HuH-7 (cell line): ENCODE measurements at places on chromosomes 12 and 14.

DNA sequence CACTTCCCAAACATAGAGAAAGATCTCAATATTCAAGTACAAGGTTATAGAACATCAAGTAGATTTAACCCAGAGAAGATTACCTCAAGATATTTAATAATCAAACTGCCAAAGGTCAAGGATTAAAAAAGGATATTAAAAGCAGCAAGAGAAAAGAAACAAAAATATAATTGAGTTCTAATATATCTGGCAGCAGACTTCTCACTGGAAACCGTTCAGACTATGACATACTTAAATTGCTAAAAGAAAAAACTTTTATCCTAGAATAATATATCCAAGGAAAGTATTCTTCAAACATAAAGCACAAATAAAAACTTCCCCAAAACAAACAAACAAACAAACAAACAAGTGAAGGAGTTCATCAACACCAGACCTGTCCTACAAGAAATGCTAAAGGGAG lies 92.4 kb downstream of the FSCB start:
- DNase-seq, result no peak

GRCh38 chr14:34935488-34935887 lies 47.3 kb upstream of the SRP54 start:
- DNase-seq, result no peak

DNA sequence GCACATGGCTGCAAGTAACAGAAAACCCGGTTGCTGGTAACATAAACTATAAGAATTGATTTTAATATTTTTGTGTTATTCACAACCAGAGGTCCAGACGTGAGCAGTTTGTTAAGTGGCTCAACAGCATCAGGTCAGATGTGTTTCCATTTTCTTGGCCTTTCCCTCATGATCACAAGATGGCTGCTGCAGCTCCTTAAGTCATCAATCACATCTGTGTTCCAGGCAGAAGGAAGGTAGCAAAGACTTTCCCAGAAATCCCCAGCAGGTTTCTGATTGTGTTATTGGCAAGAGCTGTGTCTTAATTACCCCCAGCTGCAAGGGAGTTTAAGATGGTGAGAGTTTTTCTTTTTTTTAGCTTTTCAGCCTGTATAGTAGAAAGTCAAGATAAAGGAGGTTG lies 40.4 kb upstream of the MYL2 start:
- DNase-seq, result no peak

DNA sequence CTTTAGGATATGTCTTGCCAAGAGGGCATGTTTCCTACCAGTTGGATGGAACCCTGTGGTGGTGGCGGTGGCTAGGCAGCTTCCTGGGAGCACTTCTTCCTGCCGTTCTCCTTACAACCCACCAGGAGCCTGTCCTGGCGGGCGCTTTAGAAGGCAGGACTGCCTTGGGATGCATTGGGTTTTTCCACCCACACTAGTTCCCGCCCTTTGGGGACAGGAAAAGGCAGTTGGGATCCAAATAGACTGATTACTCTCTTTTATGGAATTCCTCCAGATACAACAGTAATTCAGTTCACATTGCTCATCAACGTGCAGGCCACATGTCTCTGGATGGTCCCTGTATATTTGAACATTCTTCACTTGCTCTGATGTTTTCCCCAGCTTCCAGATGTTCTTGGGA lies 305.7 kb upstream of the SSTR1 start:
- no peak for DNase-seq

DNA sequence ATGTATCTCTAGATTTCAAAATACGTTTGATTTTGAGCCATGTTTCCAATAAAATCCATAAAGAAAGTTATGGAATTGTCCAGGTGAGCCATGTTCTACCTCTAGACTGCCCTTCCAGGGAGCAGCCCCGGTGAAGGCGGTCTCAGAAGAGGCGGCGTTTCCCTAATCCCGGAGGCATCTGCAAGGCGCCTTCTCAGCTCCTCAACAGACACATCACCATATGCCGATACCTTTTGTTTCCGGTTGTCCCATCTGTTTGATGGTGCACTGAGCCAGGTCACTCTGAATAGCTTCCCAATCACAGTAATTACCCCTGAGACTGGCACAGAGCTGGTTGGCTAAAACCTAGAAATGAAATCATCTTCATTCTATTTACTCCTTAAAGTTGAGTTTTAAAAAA lies 305.5 kb upstream of the FKBP4 start:
- no peak for DNase-seq

DNA sequence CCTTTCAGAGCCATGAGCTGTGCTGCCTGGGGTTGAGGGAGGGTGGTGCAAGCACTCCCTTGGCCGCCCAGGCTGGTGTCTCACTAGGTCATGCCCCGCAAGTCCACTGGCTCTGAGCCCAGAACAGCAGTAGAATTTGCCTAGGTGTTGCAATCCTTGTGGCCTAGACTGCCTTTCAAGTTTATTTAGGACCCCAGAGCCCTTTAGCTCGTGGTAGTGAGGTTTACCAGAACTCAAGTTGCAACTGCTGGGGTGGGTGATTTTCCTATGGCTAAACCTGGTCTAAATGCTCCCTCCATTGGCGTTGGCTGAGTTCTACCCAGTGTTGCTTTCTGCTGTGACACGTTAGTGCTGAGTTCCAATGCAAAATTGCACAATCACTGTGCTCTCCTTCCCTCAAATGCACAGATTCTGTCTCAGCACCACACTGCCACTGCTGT lies 287.2 kb downstream of the BCAT1 start:
- DNase-seq, result peak; percentile 32

GRCh38 chr14:69694730-69695281 lies 72.1 kb upstream of the SRSF5 start:
- DNase-seq, result no peak

DNA sequence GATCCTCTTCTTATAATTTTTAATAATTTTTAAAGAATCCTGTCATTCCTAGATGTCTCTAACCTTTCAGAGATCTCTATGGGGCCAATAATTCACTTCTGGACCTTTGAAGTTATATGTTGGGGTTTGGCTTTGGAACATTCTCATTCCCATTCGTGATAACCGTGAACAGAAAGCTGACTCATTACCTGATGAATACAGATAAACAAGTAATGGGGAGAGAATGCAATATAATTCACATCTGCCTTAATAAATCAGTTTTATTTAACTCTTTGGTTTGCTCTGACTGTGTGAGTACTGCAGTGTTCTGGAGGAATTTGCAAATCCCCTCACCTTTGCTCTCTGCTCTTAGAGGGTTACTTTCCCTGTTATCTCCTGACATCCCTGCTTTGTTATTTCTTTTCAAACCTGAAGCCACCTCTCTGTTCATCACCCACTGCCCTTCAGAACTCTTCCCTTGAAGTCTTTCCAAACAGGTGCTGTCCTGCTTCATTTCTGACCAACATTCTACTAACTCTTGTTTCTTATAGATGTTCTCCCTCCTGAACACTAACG lies 79.6 kb upstream of the SLC38A2 start:
- DNase-seq, result no peak

- no peak for DNase-seq
Observed at GRCh38 chr12:123233505-123234308, 471 bp downstream of the MTRFR start.

- no peak for DNase-seq
Observed at GRCh38 chr14:89166633-89167032, 250.4 kb downstream of the FOXN3 start.

DNA sequence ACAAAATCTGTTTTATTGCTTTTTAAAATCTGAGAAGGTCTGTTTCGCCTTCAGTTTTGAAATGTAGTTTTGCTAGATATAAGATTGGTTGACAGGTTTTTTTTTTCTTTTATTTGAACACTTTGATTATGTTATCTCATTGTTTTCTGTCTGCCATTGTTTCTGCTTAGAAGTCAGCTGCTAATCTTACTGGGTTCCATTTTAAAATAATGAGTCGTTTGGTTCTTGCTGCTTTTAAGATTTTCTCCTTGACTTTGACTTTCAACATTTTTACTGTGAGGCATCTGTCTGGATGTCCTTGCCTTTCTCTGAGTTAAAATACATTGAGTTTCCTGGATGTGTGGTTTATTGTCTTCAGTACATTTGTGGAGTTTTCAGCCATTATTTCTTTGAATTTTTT lies 56.7 kb downstream of the ADIPOR2 start:
- DNase-seq, result no peak

- DNase-seq, result no peak
Observed at GRCh38 chr12:122389677-122390076, 32.8 kb downstream of the CLIP1 start.

DNA sequence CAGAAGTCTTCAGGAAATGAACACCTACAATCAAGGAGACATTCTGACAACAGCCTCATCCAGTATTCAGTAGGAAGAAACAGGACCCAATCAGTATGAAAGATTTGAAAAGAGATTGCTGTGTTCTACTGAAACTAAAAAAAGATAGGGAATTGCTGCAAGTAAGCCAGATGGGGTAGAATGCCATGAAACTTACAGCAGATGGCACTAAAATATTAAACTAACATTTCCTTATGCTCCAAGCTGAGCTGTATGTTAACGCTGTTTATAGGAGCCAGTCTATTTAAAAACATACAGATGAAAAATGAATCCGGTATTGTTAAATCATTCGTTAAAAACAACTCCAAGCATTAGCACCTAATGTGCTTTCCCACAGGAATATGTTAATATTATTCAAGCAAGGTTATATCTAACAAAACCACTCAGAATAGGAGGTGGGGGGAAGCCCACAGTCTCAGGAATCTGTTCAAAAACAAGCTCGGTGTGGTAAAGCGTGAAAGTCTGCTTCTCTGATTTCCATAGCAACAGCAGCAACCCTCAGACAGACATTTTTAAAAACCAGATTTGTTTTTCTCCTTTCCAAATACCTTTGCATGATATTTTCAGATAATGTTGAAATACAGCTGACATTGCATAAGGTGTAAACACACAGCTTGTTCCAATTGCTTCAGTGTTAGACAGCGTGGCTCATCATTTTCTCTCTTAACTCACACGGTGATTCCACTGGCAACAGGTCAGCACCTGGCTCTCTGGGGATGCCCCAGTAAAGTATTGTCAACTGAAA lies 131.4 kb upstream of the CCDC175 start:
- no peak for DNase-seq

DNA sequence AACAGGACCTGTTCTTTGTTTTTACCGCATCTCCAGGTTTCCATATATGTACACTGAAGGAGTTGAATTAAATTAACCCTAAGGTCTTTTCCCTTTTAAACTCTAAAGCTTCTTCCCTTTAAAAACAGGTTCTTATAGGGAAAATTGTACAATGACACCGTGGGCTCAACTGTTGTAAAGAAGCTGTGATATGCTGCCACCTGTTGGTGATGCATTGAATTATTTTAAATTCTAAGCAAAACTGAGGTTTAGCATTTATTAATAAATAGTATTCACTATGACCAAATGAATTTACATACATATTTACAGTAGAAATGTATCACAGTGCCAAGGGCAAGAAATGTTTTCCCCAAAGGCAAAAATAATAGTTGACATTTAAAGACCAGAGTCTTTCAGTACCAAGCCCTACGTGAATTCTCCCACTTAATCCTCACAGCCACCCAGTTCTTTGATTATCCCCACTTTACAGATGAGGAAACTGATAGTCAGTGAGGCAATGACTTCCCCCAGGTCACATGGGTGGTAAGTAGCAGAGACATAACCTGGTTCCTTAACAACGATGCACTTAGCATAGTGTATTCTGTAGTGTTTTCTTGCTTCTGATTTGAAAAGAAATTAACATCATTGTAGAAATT lies 35.7 kb upstream of the TMEM263 start:
- DNase-seq, result no peak

GRCh38 chr14:95774265-95775160 lies 60.6 kb upstream of the TCL1A start:
- peak; percentile 47 for DNase-seq

DNA sequence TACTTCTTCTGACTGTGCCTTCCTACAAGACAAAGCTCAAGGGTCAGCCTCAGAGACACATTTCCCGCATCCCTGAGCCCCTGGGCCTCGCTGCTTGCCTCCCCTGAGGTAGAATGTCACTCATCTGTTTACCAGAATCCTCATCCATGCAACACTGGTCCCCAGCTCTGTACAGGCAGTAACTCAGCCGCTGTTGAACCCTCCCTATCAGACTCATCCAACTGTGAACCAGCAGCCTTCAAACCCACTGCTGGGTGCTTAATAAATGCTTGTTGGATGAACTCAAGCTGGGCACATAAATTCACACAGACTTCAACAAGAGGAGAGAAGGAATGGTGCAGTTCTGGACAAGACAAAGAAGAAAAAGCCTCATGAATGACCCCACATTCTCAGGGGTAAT lies 6.1 kb downstream of the NT5DC3 start:
- no peak for DNase-seq

DNA sequence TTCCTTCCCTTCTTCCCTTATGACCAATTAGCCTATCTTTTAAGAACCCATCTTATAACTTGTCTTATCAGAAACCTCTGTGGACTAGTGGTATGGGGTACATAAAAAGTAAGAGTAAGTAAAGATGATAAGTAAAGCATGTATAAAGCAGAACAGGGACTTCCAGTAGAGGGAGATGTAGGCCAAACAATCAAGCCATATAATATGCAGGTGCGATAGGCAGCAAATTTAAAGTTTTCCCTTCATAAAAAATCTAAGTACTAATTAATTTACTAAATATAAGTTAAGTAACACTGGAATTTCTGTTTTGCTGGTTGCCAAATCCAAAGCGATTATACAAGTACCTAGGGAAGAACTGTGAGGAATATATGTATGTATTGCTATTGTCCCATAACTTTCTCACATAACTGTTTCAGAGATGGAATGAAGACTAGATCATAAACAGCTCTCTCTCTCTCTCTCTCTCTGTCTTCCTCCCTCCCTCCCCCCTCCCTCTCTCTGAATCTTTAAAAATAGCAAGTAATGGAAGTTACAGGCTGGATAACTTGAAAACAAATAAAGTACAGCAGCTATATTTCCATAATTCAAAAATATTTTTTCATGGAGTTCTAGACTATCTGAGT lies 25.7 kb downstream of the METTL25 start:
- no peak for DNase-seq

- DNase-seq, result no peak
Observed at GRCh38 chr12:91240386-91241095, 57.9 kb upstream of the DCN start.
